Activated CD8-positive, alpha-beta T cell treated with anti-CD3 and anti-CD28 coated beads, Interleukin-2, amount 10 ng/mL, durations not matched to agents 7 days and 5 days (primary cell): ENCODE measurements at places on chromosomes 16 and 17. TPM values are rescaled to one million over a fixed set of nuclear protein-coding genes. Genes with fewer than 3 reads are reported as not detected.

DNA sequence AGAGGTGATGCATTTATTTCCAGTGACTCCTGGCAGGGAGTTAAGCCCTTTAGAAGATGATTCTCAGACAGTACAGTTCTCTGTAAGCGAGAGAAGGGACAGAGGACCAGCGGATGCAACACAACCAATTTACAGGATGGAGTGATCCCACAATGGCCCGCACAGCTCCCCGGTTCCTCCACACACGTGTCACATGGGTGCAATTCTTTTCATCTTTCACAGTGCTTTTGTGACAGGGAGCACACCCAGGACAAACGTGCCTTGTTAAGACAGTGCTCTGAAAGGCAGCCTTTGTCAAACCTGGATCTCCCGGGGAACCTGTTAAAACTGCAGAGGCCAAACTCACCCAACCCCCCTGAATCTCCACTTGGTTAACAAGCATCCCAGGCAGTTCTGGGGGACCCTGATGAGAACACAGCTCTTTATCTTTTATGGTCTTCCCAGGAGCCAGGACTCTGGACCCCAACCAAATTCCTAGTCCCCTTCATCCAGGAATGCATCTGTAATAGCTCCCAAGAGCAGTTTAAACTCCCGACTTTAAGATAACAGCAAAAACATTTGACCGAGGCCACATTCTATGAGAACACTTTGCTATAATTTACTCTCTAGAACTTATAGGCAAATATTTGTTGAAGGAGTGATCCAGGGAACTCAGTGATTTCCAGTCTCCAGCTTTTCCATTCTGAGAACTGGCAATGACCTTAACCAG lies 134.9 kb upstream of the CDH5 start:
- peaks cover 11% of the 10 kb centered on the region for H3K4me1 ChIP-seq
- H3K27ac ChIP-seq = no peak overlapping the region
- DNase-seq = no peak
- no peaks in the 10 kb centered on the region for H3K27me3 ChIP-seq
- H3K4me3 ChIP-seq = no peak overlapping the region

GRCh38 chr17:798246-798645 lies 16.1 kb downstream of the MRM3 start:
- H3K4me3 ChIP-seq = no peak overlapping the region
- H3K4me1 ChIP-seq = peaks cover 7% of the 10 kb centered on the region
- H3K36me3 ChIP-seq = peaks cover 2% of the 10 kb centered on the region
- no peak for DNase-seq
- no peaks in the 10 kb centered on the region for H3K27me3 ChIP-seq
- H3K27ac ChIP-seq = no peak overlapping the region

NECAB2 gene
- not detected for total RNA-seq

DNA sequence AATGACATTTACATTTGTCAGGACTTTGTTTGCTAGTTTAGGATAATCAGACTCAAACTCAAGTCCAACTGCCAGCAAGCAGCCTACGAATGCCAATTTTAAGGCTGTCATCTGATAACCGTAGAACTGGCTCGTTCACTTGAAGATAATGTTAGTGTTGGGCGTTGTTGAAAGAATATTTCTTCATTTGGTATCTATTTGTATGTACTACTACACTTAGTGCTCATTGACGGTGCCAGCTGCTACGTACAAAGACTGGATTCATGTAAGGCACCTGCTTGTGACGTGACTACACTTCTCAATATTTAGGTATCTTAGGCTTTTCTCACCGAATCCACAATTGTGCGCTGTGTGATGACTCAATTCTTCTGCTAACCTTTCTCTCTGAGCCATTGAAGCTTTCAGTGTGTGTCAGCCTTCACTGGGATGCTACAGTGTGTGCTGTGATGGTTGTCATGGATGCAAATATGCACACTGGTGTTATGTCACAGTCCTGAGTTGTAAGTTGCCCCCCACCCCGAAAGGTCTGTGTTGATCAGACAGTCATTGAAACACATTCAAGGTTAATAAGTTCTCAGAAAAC lies 5.7 kb downstream of the ATP2C2 start:
- H3K4me1 ChIP-seq = peaks cover 12% of the 10 kb centered on the region
- no peak overlapping the region for H3K4me3 ChIP-seq
- H3K27me3 ChIP-seq = peaks cover 43% of the 10 kb centered on the region

CDH5 gene
- not detected for total RNA-seq

DNA sequence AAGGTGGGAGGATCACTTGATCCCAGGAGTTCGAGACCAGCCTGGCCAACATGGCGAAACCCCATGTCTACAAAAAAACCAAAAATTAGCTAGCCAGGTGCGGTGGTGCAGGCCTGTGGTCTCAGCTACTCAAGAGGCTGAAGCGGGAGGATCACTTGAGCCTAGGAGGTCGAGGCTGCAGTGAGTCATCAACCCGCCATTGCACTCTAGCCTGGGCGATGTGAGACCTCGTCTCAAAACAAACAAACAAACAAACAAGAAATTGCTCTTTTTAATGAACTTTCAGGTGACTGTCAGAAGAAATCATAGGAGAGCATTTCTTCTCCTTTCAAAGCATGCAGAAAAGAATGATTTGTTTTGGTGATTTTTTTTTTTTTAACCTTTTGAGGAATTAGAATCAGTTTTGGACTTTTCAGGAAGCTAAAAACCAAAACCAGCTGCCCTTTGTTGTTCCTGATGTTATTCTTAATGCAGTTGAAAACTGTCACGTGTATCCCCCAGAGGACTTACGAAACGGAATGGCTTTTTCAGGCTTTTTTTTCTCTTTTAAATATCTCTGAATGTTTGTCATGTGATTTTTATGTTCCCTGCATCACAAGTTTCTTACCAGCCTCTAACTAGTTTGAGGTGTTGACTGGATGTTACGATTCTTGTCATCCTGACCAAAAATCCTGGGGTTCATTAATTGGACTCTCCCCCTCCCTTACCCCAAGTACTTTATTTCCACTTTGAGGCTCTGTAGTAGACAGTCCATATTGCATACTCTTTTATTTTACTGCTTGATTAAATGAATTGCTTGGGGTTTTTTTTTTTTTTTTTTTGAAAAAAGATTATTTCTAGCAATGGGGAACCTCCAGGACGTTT lies 34.1 kb downstream of the SNX29 start:
- H3K36me3 ChIP-seq = no peaks in the 10 kb centered on the region
- no peak for DNase-seq
- H3K27ac ChIP-seq = no peak overlapping the region

DNA sequence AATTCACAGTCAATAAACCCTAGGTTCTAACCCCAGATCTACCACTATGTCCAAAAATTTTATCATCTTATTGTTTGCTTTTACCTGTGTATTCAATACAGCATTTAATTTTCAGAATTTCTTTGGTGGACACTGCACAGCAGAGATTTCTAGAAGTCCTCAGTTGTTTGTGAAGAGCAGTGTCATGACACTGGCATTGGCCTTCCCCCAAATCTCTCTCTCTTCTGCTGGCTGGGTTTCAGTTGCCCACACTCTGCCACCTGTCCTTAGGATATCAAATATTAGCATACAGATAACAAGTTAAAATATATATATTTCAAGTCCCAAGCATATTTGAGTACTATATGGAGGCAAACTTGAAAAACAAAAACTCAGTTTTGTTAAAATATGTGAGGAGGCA lies 2.0 kb upstream of the THUMPD1 start:
- no peaks in the 10 kb centered on the region for H3K27me3 ChIP-seq
- peaks cover 20% of the 10 kb centered on the region for H3K4me1 ChIP-seq
- no peak overlapping the region for H3K27ac ChIP-seq
- no peak overlapping the region for H3K4me3 ChIP-seq
- H3K36me3 ChIP-seq = peaks cover 9% of the 10 kb centered on the region

- no peak for DNase-seq
- no peaks in the 10 kb centered on the region for H3K27me3 ChIP-seq
- peaks cover 57% of the 10 kb centered on the region for H3K36me3 ChIP-seq
- H3K4me3 ChIP-seq = no peak overlapping the region
- H3K4me1 ChIP-seq = peaks cover 11% of the 10 kb centered on the region
Observed at GRCh38 chr17:30483159-30483558, 6.0 kb downstream of the GOSR1 start.

PIK3R5 gene
- 77.9 TPM for total RNA-seq
